Activated CD4-positive, CD25-positive, alpha-beta regulatory T cell treated with anti-CD3 and anti-CD28 coated beads, Interleukin-2, amount 50 U/mL, for 24 hours (primary cell): ENCODE measurements at places on chromosomes 12 and 14.

GRCh38 chr12:127496255-127496654 is 770.7 kb upstream of the TMEM132C start:
- no peak for ATAC-seq

- ATAC-seq: no peak
Observed at GRCh38 chr12:131449027-131449426, 261.9 kb upstream of the SFSWAP start.

DNA sequence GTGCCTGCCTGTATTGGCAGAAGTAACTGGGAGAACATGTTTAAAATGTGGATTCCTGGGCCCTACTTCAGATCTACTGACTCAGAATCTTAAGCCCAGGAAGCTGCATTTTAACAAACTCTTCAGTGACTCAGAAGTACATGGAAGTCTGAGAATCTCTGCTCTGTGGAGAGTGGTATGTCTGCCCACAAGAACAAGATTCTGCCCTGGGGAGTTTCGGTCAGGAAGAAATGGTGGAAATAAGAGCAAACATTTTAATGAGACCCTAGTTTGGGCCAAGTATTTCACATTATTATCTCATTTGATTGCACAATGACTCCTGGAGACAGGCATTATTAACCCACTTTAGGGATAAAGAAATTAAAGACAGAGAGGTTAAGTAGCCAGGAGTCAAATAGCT is 8.2 kb downstream of the ALDH1L2 start:
- no peak for ATAC-seq

GRCh38 chr14:56953884-56954283 is 143.6 kb upstream of the OTX2 start:
- ATAC-seq: no peak

DNA sequence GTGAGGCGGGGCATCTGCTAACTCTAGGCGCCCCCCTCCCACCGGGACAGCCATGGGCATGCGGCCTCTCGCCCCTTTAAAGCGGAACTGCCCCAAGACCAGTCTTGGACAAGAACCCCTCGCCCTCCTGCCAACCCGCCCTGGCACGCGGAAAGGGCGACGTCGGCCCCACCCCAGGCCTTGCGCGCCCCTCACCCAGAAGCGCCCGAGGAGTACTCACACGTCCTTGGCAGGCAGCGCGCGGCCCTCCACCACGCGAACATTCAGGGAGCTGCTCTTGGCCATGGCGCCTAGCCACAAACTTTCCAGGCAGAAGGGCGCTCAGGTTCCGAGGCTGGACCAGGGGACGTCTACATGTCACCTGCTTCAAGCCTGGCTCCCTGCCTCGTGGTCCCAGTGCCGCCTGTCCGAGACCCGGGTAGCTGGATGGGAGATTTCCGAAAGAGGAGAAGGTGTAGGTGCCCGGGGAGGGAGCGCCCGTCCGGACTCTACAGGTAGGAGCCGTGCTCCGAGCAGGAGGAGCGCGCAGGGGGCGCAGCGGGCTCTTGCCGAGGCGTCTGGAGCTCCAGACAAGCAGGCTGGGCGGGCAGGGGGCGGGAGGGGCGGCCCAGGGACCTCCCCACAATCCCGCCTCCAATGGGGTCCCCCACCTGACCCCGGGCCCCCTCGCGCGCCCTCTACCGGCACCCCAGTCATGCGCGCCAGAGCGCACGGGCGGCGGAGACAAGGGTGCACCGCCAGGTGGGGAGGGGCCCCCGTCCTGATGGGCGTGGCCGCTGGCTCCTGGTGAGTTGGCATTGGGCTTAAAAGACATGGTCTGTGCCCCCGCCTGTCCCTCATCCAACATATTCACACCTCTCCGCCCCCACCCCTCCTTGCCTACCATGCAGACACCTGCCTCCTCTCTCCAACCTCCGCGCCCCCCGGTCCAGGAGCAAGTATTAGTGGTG is at the start of gene RASAL1:
Gene RASAL1, minus strand, starts transcription at position 584 of the 950 bp plus-strand sequence. Its CDS starts 299 bp downstream, at position 285.
- peak; percentile 90 for ATAC-seq
